ENCODE measurements at places on chromosomes 7 and 10.

GRCh38 chr7:34451923-34452322, 206.1 kb upstream of the NPSR1 start:
- DNase-seq = no peak

- no peak for DNase-seq
These were observed 337.1 kb upstream of the GLI3 start for GRCh38 chr7:42573881-42574672.

DNA sequence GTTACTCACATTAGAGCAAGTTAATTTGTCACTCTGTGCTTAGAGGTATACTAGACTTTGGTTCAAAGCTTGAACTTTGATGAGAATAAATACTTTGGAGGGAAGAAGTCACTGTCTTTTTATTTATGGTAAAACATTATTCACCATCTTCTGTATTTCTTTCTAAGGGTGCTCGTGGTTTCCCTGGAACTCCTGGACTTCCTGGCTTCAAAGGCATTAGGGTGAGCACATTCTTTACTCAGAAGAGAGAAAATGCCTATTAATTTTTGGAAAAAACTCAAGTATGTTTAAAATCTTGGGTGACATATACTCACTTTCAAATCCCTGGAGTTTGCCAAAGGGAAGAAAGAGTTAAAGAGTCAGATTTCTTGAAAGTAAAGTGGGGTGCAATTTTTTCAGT, 10.8 kb downstream of the COL1A2 start:
- no peak for DNase-seq

DNA sequence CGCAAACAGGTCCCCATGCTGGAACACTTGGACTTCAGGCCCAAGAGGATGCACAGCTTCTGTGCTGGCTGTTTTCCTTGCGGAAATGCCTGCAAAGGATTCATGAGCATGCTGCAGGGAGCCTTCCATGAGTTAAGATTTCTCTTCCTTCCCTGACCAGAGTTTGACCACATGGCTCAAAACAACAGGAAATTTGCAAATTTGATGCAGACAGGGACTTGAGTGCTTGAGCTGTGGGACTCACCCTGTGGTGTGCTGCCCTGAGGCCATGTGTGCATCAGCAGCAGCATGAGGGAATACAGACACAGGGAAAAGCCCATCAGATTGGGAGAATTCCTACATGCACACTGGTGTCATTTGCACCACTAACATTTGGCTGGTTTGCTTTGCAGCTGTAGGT, 195.4 kb downstream of the CDC14C start:
- no peak for DNase-seq

- no peak for DNase-seq
These were observed 27.5 kb downstream of the PVRIG start for GRCh38 chr7:100247152-100247757.

DNA sequence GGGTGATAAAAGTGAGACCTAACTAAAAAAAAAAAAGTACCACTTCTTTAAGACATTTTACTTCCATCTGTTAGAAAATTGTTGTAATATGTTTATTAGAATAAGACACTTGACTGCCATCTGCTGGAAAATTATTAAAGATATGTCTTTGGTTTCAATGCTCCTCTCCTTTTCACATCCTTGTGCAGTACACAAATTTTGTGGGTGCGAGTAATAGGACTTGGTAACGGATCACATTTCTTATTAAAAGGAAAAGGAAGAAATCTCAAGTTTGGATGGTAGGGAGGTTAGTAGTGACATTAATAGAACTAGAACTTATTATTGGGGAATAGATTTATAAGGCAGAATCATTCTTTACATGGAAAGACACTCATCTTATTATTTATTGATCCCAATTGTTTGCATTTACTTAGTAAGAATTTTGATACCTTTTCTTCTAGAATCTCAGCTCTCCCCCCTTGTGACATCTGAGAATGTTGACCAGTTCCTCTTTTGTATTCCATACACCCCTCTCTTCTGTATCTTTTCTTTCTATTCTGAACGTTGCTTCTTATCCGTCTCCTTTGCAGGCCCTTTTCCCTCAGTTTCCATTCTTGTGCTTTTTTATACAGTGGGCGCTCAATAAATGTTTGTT, 43.0 kb upstream of the RPA3 start:
- no peak for DNase-seq
